Endothelial cell of umbilical vein (primary cell): ENCODE measurements at places on chromosomes 4 and X. TPM values are rescaled to one million over a fixed set of nuclear protein-coding genes. Genes with fewer than 3 reads are reported as not detected.

GRCh38 chr4:77827343-77827742 is 8.2 kb upstream of the CNOT6L start:
- no peak for DNase-seq

DNA sequence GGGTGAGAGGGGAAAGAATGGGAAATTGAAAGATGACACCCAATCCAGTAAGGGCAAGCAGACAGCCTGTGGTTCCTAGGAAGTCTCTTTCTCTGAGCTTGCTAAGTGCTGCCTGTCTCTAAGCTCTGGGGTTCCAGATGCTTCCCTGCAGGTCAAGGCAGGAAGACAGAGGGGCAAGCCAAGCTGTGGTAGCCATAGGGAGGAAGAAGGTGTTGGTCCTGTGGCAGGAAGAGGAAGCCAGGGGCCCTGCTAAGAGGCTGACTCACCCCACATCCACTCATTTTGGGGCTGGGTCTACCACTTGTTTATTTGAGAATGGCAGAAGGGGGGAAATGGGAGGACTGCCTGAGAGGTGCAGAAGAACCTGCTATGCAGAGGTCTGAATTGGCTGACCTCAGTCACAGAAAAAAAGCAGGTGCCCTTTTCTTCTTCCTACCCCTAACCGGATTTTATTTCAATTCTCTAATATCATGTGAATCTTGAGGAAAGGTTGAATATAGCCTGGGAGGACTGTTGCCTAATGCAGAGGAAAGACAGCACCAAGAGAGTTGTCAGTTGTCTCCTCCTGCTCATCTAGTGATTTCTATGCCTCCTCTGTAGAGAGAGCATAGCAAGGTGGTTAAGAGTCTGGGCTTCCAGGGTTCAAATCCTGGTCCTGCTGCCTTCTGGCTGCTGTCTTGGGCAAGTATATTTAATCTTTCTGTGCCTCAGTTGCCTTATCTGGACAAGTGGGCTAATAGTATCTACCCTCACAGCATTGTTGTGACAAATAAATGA is 27.4 kb downstream of the HOPX start:
- peak; percentile 70 for DNase-seq

DNA sequence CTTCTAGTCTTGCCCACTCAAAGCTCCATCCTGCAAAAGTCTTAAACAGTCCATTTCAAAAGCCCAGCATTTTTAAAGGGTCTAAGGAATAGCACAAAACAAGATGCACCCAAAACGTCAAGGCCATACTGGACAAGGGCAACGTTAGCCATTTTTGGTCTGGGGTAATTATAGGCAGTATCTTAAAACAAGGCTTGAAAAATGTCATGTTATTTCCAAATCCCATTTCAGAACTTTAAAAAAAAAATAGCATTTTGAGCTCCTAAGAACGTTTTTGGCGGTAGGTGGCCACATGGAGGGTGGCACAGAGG is 584 bp upstream of the TMEM165 start:
- no peak for DNase-seq

DNA sequence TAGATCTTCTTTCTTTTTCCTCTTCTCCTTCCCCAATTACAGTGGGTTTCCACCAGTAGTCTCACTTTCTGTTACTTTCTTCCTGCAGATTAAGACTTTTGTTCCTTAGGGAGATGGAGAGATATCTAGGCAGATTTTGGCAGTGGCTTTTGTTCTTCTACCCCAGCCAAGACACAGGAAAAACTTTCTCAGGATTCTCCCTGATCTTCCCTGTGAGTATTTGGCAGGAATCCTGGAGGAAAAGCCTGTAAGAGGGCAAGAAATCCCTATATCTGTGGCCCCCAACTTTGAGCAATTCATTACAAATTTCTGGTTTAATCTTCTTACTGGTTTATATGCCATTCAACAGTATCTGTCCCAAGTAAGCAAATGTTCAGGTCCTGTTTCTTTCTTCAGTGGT is 21.9 kb downstream of the SLC9A7 start:
- no peak for DNase-seq

DNA sequence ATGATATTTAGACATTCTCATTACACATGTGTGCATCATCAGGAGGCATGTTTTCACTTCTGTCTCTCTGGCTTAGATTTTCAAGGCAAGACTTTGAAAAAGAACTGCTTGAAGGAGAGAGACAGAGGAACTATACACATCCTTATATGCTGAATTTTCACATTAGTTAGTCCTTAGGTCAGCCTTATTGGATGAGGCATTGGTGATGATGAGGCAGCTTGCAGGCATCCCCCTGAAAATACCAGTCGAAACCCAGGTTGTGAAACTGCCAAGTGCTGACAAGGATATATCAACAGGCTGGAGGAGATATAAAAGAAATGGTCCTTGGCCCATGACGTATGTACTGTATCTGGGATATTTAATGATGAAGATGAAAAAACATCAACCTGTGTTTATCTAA is 297.2 kb upstream of the AADAT start:
- no peak for DNase-seq

GRCh38 chrX:41708486-41708885 is 15.5 kb upstream of the GPR82 start:
- no peak for DNase-seq

DNA sequence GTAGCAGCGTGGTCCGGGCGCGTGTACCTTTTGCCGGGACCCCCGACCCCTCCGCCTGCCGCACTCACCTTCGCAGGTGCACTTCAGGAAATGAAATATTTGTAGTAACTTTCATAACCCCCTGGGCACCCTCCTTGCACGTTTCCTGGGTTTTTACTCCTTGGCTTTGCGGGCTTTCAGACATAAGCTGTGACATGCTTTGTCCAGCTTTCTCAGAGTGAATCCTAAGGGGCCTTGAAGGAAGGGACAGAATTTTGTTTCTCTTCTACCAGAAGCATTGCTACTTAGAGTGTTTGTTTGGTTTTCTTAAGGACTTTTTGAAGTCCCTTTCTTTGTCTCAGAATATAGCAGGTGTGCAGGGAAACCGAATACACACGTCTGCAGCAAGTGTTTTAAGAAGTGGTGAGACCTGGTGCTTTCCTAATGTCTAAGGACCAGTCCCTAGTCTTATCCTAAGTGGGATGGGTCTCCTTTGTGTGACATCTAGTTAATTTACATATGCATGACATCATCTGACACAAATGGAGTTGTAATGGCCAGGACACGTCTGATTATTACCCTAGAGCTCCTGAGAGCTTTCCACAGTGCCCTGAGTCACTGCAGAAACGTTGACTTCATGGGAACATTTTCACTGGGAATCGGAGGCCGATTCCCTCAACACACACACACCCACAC is 1.3 kb downstream of the FAM149A start:
- DNase-seq = no peak

GRCh38 chr4:38670939-38671591 is 7.1 kb downstream of the KLF3 start:
- DNase-seq = peak; percentile 51

DNA sequence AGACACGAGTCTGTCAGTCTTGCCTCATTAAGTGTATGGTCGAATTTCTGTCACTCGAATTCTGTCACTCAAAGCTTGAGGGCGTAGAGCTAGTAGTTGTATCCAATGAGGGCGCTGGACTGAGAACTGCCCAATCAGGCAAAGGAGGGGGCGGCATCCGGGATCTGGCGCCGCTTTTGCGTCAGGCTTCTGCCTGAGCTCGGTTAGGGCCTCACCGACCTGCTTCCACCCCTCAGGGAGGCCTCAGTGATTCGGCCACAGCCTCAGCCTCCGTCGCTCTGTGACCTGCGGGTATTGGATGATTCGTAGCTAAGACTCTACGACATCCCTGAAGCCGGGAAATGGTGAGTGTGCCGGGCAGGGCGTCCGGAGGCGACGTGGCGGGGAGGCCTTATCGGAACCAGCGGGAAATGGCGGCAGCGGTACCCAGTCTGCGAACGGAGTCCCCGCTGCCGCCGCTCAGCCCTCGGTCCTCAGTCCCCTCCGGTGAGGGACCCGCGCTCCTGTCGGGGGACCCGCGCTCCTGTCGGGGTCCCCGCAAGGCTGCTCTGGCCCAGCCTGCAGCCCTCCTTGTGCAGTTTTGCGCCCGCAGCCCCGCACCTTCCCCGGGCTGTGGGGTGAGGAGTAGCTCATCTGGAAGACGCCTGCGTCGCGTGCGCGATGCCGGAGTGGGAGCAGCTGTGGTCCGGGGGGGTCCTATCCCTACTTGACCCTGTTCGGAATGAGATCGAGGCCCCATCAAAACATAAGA is 88.3 kb downstream of the ZNF718 start:
- DNase-seq = peak; percentile 88

- no peak for DNase-seq
Measured at GRCh38 chr4:40196724-40197281, at the start of gene RHOH. TSS of gene RHOH (plus strand) at chr4:40197031. CDS start at chr4:40243387, 46,356 bp downstream.

DNA sequence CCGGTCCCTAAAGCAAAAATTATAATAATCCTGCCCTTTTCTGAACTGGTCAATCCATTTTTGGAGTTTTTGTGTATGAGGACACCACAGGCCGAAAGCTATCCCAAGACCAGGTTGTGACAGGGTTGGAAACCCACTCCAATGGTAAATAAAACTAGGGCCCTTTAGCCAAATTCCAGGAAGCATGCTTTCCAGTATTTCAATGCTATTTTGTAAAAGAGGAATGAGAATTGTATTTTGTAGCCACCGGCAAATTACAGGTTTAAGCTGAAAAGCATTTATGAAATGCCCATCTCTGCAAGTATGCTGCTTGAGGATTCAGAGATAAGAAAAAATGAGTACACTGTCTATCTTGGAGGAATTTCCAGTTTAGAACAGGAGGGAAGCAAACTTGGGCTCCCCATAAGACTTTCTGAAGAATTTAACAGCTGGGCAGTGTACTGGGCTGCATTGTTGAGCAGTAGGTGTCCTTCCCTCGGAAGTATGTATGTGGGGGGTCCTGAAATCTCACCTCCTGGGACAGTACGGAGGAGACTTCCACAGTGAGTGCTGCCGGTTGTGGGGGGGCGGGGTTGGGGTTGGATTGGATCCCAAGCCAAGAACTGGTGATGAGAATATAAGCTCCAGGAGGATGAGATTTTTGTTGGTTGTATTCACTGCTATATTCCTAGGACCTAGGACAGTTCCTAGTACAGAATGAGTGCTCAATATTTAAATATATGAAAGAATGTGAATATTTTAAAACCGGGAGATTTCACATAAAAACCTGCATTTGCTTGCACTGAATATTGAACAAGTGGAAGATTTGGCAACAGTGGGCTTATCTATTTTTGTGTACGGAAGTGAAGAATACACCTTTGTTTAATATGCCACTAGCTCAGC is 26.8 kb downstream of the OCIAD2 start:
- DNase-seq = no peak

- DNase-seq = no peak
Measured at GRCh38 chr4:35252866-35253265, 991.4 kb downstream of the ARAP2 start.

DNA sequence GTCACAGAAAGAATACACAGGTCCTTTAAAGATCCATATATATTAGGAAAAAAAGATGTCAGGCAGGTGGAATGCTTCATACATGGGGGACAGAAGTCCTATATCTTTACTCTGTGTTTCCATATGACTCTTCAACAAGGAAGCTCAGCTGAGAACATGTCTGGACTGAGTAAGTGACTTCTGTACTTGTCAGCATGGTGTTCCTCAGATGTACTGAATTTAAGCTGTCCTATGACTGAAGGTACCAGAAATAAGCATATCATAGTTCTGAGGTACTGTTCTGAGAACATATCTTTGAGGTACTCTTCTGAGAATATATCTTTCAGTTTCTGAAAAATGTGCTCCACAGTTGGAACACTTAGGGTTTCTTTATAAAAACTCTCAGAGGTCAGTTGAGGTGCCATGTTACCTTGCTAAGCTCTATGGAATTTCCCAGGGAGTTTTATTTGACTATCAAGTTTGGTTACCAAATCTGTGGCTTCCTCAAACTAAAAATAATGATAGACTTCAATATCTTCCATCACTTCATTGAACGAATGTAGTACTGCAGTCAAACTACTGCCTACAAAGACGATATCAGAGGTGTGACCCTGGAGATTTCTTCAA is 597.2 kb upstream of the GNPDA2 start:
- DNase-seq = no peak

DNA sequence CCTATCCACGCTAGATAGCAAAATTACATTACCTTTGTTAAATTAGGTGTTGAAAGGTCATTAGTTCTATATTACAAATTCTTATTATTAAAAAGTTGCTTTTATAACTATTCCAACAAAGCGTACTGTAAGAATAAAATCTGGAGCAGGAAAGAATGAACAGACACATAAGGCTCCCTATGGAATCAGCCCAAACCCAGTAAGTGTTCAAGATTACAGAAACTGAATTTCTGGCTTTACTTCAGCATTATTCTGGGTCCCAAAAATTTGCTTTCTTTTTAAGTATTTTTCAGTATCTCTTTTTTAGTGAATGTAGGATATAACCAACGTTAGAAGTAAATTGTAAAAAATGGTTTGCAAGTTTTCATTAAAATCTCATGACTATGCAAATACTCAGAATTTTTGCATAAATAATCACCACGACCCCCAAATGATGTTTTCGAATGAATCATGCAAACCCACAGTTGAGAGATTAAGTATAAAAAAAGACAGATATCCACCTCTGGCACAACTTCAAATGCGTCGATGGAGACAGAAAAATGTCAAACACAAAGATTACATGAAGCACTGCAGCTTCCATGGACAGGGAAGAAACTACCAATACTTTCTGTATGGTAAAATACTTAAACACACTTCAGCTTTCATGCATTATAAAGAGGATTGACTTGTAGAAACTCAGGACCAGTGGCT is 238.5 kb downstream of the RASL11B start:
- peak; percentile 78 for DNase-seq

DNA sequence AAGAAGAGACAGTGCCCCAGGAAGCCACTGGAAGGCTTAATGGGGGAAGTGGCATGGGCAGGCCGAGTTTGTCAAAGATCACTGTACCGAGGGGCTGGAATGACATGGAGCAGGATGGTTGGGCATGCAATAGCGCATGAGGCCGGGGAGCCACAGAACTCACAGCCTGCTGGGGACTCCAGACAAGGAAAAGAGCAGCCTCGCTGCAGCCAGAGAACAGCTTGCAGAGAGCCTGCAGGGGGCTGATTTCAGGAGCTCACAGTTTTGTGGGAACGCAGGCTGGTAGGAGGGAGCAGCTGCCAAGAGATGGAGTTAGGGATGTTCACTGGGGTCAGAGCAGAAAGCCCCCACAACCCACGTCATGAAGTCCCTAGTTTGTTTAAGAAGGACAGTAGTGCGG is 45.4 kb downstream of the STOX2 start:
- DNase-seq = no peak

- DNase-seq = no peak
Measured at GRCh38 chrX:68041110-68041509, 392.2 kb downstream of the OPHN1 start.

DNA sequence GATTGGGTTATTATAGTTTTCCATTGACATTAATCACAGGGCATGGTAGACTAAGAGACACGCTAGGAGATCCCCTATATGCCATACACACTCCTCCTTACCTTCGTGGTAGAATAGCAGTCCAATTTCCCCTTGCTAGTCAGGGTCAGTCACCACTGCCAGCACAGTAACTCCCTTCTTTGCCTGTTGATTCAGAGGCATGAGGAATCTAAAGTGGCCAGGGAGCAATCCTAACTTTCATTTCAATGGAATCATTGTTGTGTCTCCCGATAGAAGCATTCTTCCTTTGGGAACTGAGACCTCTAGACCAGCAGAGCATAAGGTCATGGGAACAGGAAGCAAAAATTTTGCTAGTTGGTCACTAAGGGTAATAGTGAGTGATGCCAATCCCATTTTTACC is 51.1 kb downstream of the COL25A1 start:
- DNase-seq = no peak

CSAG2 gene
- total RNA-seq = not detected in 2 replicates

ZAR1 gene
- total RNA-seq = not detected in 2 replicates

MAGEB10 gene
- not detected in 2 replicates for total RNA-seq

MAGIX gene
- 0.48 and 0.77 TPM in 2 replicates for total RNA-seq

ZNF732 gene
- 1.3 and 3.1 TPM in 2 replicates for total RNA-seq
